ENCODE measurements at places on chromosomes 7 and 10.

GRCh38 chr10:69684020-69684980 is 54.3 kb downstream of the FAM241B start:
- DNase-seq: peak; percentile 56

- no peak for DNase-seq
Observed at GRCh38 chr10:1366811-1367425, 310.7 kb downstream of the WDR37 start.

DNA sequence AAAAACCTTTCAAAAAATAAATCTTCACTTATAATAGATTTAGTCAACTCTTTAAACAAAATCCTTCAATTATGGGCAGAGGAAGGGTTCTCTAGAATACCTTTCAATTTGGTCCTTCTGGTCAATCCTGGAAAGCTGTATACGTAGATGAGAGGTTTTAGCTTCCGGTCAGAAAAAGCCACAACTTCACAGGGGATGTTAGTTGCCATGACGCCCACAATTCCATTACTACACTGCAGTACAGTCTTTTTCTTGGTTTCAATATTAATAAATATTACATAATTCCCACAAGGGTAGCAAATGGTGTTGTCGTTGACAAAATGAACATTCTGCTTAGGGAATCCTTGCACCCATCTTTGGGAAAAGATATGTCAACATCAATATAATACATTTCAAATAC is 1.7 kb downstream of the CFAP43 start:
- DNase-seq: no peak

DNA sequence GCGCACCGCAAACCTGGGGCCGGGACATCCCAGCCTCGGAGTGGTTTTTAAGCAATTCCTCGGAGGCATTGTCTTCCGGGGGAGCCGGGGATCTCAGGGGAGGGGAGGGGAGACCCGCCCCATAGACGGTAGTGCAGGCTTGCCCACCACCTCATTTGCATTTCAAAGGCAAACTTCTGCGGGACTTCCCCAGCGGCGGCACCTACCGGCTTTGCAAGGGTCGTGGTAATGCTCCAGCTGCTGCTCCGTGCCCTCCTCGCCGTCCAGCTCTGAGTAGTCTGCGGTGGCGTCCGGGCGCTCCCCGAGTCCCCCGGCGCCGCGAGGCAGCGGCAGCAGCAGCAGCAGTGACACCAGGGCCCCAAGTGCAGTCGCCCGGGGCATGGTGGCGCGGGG is 425 bp downstream of the TLL2 start:
- no peak for DNase-seq

DNA sequence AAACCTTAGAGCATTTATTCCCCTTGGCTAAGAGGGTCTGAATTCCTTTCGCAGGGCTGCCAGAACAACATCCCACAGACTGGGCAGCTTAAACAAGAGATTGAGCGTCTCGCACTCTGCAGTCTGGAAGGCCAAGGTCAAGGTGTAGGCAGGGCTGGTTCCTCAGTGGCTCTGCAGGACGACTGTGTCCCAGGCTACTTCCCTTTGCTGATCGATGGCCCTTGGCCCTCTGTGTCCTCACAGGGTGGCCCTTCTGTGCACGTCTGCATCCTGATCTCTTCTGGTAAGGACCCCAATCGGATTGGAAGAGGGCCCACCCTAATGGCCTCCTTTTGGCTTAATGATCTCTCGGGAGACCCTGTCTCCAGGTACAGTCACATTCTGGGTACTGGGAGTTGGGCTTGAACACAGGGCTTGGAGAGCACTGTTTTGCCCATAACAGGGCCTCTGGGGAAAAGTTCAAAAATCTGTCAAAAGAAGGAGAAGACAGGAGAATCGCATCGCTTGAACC is 35.1 kb upstream of the DNAJB6 start:
- no peak for DNase-seq

- no peak for DNase-seq
Observed at GRCh38 chr10:30047430-30047829, 12.0 kb downstream of the JCAD start.

All from AG20443 (cell line).